ENCODE measurements at places on chromosomes 5 and 9.

- no peak for DNase-seq
Observed at GRCh38 chr5:140205952-140206351, 31.0 kb downstream of the CYSTM1 start.

GRCh38 chr5:55853041-55853670, 2.0 kb downstream of the IL31RA start:
- no peak for DNase-seq

GRCh38 chr5:84181093-84181492, 203.6 kb downstream of the EDIL3 start:
- DNase-seq = no peak

- DNase-seq = no peak
Observed at GRCh38 chr9:7085357-7085756, 327.6 kb downstream of the KDM4C start.

DNA sequence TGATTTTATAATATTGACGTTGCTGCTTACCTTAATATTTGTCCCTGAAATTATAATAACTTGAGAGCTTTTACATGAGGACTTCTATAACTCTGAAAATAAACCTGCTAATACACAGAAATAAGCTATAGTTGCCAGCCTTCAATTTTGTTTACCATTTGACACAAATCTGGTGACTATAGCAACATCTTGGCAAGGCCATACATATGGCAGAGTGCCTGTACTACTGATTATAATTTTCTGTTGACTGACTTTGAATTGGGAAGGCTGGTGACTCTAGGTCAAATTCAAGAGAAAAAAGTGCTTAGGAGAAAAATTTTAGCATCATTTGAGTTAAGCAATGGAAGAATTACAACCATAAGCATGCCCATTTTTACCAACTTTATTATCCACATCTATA, 581.4 kb upstream of the PTPRD start:
- no peak for DNase-seq

- no peak for DNase-seq
Observed at GRCh38 chr5:177372034-177372896, 12.0 kb upstream of the SLC34A1 start.

DNA sequence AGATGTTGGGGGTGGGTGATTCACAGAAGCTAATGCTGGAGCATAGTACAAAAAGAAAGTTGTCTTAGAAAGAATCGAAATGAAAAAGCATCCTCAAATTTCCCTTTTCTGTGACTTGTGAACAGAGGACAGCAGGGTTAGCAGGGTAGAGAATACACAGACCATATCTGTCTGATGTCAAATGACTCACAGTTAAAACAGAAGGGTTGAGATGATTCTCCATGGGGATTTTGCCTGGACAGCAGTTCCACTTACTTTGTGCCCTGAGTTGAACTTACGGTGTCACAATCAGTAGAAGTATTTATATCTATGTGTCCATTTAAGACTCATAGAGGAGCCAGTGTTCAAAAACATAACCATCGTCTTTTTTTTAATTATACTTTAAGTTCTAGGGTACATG, 801.6 kb downstream of the KCTD16 start:
- no peak for DNase-seq

- DNase-seq = no peak
Observed at GRCh38 chr9:92406477-92406876, 2.1 kb upstream of the OGN start.

DNA sequence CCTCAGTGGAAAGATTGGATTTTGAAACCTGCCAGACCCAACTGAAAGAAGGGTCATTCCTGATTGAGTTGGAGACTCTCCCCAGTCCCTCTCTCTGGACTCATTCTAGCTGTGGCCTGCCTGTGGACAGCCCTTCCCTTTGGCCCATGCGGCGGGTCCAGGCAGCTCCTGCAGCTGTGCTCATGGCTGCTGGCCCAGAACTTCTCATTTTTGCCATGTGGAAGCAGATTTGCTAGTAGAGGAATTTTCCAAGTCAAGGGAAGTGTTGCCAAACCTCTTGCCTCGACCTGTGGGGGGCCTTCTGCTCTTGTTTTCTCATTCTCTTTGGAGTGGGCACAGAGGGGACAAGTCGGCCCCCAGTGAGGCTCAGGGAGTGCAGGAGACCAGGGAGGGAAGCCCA, 89.2 kb downstream of the ANKRD33B start:
- DNase-seq = no peak

- no peak for DNase-seq
Observed at GRCh38 chr5:69416699-69417098, 1.8 kb downstream of the MARVELD2 start.

DNA sequence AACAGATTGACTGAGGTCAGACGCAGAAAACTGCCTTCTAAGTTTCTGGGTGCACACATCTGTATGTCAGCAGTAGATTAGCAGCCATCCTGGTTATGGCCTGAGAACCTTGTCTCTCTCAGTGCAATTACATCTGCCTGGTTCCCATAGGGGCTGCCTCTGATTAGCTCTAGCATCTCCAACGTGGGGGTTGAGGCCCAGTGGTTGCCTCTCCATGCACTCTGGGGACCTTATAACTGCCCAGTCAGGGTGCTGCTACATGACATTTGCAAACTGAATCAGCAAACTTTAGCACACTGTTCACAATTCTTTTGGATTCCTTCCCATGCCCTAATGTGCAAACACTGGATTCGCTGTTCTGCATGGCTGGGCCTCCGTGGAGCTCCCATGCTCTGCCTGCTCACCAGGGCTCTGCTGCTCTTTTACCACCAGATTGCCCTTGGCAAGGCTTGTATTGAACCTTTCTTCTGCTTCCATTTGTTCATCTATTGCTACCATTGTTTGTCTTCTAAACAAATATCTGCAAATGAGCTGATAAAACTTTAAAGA, 36.2 kb downstream of the SNX18 start:
- no peak for DNase-seq

- DNase-seq = no peak
Observed at GRCh38 chr9:128841694-128842492, 12.3 kb upstream of the SPOUT1 start.

- DNase-seq = no peak
Observed at GRCh38 chr5:94793816-94794198, 175.3 kb downstream of the SLF1 start.

DNA sequence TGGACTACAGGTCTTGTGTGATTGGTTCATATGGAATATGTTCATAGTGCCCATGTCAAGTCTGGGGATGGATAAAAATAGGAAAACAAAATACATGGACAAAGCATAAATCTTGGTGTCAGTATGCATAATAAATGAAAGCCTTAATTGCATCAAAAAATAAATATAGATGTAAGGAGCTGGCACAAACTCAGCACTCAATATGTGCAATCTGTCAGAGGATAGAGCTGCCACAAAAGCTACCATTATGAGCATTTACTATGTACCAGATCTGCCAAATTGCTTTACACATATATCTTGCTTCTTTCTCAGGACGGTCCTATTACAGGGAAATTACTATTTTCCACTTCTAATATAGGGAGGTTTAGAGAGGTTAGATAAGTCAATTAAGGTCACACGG, 18.2 kb upstream of the TMED7 start:
- no peak for DNase-seq

DNA sequence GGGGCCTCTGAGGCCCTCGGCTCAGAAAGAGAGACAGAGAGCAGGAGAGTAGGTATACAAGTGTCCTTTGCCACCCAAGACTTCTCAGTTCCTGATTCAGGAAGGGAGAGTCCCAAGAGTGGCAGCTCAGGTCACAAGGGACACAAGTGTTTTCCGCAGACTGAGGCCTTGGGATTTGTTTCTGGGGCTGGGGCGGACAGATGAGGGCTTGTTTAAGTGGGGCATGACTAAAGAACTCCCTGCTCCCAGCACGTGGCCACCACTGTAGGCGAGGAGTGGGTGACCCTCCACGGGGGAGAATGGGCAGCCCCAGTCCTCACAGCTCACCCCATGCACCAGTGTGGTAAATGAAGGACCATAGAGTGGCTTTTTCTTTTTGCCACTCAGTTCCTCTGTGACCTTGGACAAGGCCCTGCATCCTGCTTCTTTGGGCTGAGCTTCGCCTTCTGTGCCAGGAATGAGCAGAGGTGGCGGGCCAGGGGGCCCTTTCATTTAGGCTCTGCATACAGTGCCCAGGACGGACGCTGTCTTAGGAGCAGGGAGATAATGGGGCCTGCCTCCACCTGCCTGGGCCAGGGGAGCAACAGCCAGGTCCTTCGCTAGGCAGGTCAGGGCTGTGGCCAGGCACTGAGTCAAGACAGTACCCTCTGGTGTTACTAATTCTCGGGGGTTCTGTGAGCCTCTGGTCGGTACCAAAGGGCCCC, 50.8 kb downstream of the AMBP start:
- no peak for DNase-seq

DNA sequence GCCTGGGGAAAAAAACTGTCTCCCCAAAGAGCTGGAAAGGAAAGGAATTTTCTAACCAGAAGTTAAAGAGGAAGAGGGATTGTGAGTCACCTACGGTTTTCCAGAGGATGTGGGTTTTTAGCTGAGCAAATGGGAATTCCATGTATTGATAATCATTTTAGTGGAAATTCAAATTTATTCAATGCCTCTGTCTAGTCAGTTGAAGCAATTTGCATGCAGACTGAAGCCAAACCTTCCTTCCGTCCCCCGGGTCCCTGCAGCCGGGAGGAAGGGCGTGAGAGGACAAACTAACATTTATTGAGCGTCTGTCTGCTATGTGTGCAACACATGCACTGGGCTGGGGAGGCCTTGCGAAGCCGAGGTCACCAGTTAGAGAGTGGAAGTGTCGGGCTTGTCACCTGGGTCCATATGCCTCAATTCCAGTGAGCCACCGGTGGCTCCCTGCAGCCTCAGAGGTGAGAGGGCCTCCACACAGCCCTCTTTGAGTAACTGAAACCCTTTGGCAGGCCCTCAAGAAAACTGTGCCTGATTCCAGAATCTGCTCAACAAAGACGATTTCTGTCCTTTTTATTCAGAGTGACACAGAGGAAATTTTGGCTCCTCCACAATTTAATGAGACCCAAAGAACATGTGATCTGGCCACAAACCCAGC, 70.3 kb downstream of the COL27A1 start:
- DNase-seq = no peak

DNA sequence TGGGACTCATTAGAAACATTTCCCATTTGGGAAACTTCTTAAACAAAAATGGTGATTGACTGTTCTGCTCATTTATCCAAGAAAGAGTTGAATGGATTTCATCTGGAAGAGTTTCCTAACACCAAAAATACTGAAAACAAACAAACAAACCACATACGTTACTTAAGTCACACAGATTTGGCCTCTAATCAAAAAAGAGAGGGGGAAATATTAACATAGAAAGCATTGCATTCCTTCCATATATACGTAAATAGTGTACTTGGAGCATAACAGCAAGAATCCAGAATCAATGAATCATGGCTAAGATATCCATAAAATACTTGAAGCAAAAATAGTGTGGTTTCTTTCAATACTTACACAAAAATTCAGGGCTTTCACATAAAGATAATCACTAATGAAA, 189.8 kb upstream of the MAP3K1 start:
- DNase-seq = no peak

GRCh38 chr9:115689331-115689730, 464.3 kb upstream of the PAPPA start:
- no peak for DNase-seq

GRCh38 chr5:137498301-137498735, 808 bp downstream of the SPOCK1 start:
- no peak for DNase-seq
